MG63 (cell line): ENCODE measurements at places on chromosomes 3 and 15. TPM values are rescaled to one million over a fixed set of nuclear protein-coding genes. Genes with fewer than 3 reads are reported as not detected.

TMA7 gene
- 316 and 348 TPM in 2 replicates for total RNA-seq

PYGO1 gene
- 4.9 and 7.1 TPM in 2 replicates for total RNA-seq

CHCHD4 gene
- 22.0 and 24.3 TPM in 2 replicates for total RNA-seq

RARRES1 gene
- total RNA-seq, result not detected in 2 replicates

ITGA11 gene
- 41.0 and 63.4 TPM in 2 replicates for total RNA-seq

ZNF860 gene
- not detected in 2 replicates for total RNA-seq

CASR gene
- not detected in 2 replicates for total RNA-seq

CFAP100 gene
- total RNA-seq, result not detected in 2 replicates

CAMP gene
- not detected in 2 replicates for total RNA-seq

ATP13A5 gene
- total RNA-seq, result not detected in 2 replicates

GPR149 gene
- not detected in 2 replicates for total RNA-seq

DAZL gene
- not detected in 2 replicates for total RNA-seq

KNG1 gene
- not detected in 2 replicates for total RNA-seq

SCG3 gene
- not detected in 2 replicates for total RNA-seq

ZIC4 gene
- 1.5 and 2.2 TPM in 2 replicates for total RNA-seq

MNS1 gene
- 10.9 and 17.7 TPM in 2 replicates for total RNA-seq

TNIK gene
- total RNA-seq, result 0.07 TPM in 2 replicates

CLDN18 gene
- total RNA-seq, result not detected in 2 replicates

ZNF662 gene
- total RNA-seq, result not detected in 2 replicates
